ENCODE measurements at places on chromosomes 13 and 19. TPM values are rescaled to one million over a fixed set of nuclear protein-coding genes. Genes with fewer than 3 reads are reported as not detected.

LGALS14 gene
- not detected for total RNA-seq

PSG4 gene
- not detected for total RNA-seq

GAPDHS gene
- not detected for total RNA-seq

SUGT1 gene
- total RNA-seq, result 103 TPM

ZNF304 gene
- 13.5 TPM for total RNA-seq

OR2Z1 gene
- not detected for total RNA-seq

C13orf42 gene
- 18.1 TPM for total RNA-seq

GZMM gene
- 0.64 TPM for total RNA-seq

- no peak for DNase-seq
- H3K4me3 ChIP-seq, result no peak overlapping the region
- peaks cover 2% of the 10 kb centered on the region for H3K4me1 ChIP-seq
- H3K36me3 ChIP-seq, result no peaks in the 10 kb centered on the region
Measured at GRCh38 chr19:16446108-16446723, 25.6 kb downstream of the EPS15L1 start.

GRCh38 chr13:100983111-100983510, 308.5 kb upstream of the TMTC4 start:
- DNase-seq, result no peak
- H3K27ac ChIP-seq, result no peak overlapping the region
- peaks cover 2% of the 10 kb centered on the region for H3K4me1 ChIP-seq

DNA sequence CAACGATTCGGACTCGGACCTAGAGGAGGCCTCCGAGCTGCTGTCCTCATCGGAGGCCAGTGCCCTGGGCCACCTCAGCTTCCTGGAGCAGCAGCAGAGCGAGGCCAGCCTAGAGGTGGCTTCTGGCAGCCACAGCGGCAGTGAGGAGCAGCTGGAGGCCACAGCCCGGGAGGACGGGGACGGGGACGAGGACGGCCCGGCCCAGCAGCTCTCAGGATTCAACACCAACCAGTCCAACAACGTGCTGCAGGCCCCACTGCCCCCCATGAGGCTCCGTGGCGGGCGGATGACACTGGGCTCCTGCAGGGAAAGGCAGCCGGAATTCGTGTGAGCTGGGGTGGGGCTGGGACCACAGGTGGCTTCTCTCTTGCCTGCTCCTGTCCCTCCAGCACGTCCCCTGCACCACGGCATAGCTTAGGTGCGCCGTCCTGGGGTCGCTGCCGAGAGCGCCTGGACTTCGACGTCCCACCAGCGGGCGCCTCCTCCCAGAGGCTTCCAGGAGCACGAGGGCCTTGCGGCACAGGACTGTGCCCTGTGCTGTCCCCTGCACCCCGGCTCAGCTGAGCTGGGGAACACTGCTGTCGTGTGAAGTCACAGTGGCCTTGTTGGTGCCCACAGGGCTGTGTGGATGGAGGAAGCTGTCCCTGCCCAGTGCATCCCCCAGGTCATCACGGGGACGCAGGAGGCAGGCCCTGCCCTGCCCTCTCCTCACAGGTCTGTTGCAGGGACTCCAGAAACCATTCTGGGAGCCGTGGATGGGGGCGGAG, 9.3 kb downstream of the POLR2E start:
- no peak overlapping the region for H3K4me3 ChIP-seq
- H3K27ac ChIP-seq, result no peak overlapping the region
- H3K27me3 ChIP-seq, result no peaks in the 10 kb centered on the region
- no peaks in the 10 kb centered on the region for H3K4me1 ChIP-seq

DNA sequence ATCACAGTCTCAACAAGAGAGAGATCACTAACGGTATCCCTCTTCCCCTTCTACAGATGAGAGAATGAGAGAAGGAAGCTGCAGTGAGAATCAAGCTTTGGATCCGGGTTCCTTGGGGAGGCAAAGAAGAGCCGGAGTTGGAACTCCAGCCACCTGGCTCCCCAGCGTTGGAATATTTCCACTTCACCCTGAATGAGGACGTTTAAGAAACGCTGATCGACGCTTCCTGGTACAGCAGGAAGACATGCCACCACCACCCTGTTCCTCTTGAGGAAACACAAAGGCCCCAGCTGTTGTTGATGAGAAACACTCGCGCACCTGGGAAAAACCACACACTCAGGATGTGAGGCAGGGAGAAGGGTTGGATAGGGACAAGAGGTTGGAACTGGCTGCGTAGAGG, 11.3 kb upstream of the CACNG8 start:
- H3K36me3 ChIP-seq, result peaks cover 4% of the 10 kb centered on the region
- no peak overlapping the region for H3K27ac ChIP-seq
- H3K27me3 ChIP-seq, result no peaks in the 10 kb centered on the region

- no peak for DNase-seq
Measured at GRCh38 chr13:32443111-32443510, 15.2 kb upstream of the N4BP2L1 start.

DNA sequence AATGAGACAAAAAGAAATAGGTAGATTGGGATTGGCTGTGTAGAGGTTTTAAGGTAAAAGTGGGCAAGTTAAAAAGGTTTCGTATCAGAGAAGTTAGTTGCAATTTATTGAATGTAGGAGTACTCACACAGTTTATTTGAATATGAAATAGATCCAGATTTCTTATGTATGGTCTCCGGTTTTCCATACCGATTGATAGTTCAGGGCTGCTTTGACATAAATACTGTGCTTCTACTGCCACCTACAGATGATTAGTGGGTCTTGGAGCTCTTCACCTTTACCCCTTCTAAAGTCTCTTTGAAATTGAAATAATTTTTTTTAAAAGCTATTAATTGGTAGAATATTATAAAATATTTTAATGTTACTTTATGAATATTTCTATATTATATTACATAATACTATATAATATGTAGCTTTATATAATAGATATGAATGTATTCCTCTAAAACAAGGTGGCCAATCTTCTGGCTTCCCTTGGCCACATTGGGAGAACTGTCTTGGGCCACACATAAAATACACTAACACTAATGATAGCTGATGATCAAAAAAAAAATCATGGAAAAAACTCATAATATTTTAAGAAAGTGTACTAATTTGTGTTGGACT, 7.7 kb upstream of the GPR18 start:
- H3K27ac ChIP-seq, result no peak overlapping the region
- H3K36me3 ChIP-seq, result no peaks in the 10 kb centered on the region
- H3K4me3 ChIP-seq, result no peak overlapping the region

- no peak overlapping the region for H3K4me3 ChIP-seq
- peaks cover 8% of the 10 kb centered on the region for H3K36me3 ChIP-seq
- H3K27ac ChIP-seq, result no peak overlapping the region
- H3K27me3 ChIP-seq, result no peaks in the 10 kb centered on the region
- DNase-seq, result no peak
- no peaks in the 10 kb centered on the region for H3K4me1 ChIP-seq
Measured at GRCh38 chr19:37914908-37915307, 7.9 kb downstream of the SIPA1L3 start.

DNA sequence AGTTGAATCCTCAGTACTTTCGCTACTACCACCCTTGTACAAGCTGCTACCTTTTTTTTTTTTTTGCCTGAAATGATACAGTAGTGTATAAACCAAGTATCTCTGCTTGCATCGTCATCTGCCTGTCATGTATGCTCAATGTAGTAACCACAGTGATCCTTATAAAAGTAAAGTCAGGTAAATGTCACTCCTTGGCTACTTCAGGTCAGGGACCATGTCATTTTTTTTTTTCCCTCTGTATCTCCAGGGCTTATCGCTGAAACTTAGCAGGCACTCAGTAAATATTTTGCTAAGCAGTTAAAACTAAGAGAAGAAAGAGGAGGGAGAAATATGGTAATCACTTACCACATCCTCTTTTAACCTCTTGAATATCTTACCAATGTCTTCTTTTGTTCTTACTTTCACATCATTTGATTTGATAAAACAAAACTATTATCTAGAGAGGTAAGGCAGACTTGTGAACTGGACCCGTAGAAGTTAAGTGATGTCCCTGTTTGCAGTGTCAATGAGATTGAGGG, 96.8 kb upstream of the KLF12 start:
- H3K4me1 ChIP-seq, result no peaks in the 10 kb centered on the region
- H3K27me3 ChIP-seq, result no peaks in the 10 kb centered on the region
- DNase-seq, result no peak

GRCh38 chr13:23946067-23946466, 48.8 kb upstream of the C1QTNF9B start:
- H3K27ac ChIP-seq, result no peak overlapping the region
- DNase-seq, result no peak
- H3K4me1 ChIP-seq, result no peaks in the 10 kb centered on the region
- H3K27me3 ChIP-seq, result no peaks in the 10 kb centered on the region
- H3K4me3 ChIP-seq, result no peak overlapping the region

GRCh38 chr13:41145136-41145908, 12.7 kb upstream of the KBTBD6 start:
- H3K4me1 ChIP-seq, result no peaks in the 10 kb centered on the region
- no peak for DNase-seq
- H3K36me3 ChIP-seq, result peaks cover 44% of the 10 kb centered on the region
- H3K27me3 ChIP-seq, result no peaks in the 10 kb centered on the region
- no peak overlapping the region for H3K4me3 ChIP-seq

- H3K4me1 ChIP-seq, result no peaks in the 10 kb centered on the region
- H3K27ac ChIP-seq, result no peak overlapping the region
- no peak overlapping the region for H3K4me3 ChIP-seq
Measured at GRCh38 chr13:106183410-106184065, 351.9 kb downstream of the EFNB2 start.

DNA sequence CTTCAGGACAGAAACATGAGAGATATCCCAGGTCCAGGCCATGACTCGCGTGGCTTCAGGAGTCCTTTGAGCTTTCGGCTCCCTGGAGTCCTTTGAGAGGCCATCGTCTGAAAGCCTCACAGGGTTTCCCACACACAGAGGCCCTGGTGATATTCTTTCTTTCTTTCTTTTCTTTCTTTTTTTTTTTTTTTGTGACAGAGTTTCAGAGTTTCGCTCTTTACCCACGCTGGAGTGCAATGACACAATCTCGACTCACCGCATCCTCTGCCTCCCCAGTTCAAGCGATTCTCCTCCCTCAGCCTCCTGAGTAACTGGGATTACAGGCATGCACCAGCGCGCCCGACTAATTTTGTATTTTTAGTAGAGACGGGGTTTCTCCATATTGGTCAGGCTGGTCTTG, 5.5 kb downstream of the SIN3B start:
- DNase-seq, result no peak
- H3K27ac ChIP-seq, result no peak overlapping the region
- H3K4me3 ChIP-seq, result no peak overlapping the region
- H3K27me3 ChIP-seq, result no peaks in the 10 kb centered on the region

DNA sequence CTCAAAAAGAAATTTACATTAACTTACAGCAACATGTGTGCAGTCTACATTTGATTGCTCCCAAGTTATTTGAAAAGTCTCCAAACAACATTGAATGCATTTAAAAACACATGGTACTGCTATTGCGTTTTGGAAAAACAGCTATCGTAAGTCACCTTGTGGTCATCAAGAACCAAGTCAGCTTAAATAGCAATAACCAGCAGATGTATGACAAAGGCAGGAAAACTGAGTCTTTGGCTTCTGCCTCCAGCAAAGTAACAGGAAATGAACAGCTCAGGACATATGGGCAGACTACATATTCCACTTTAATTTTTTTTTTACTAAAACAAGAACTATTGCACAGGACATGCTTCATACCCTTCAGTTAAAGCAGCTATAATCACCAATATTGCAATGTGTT, 580.6 kb upstream of the SPRY2 start:
- no peak for DNase-seq
- H3K36me3 ChIP-seq, result no peaks in the 10 kb centered on the region
- no peak overlapping the region for H3K4me3 ChIP-seq
- no peaks in the 10 kb centered on the region for H3K27me3 ChIP-seq

DNA sequence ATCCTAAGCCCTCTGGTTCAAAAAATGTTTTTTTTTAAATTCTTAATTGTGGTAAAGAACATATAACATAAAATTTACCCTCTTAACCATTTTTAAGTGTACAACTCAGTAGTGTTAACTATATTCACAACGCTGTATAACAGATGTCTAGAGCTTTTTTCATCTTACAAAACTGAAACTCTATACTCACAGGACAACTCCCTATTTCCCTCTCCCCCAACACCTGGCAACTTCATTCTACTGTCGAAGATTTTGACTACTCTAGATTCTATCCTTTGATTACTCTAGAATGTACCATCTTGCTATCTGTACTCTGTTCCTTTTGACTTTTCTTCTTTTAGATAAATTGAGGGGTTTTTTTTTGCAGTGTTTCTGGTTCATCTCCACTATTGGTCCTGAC, 200.4 kb downstream of the KLF12 start:
- H3K27me3 ChIP-seq, result no peaks in the 10 kb centered on the region
- H3K36me3 ChIP-seq, result no peaks in the 10 kb centered on the region
- H3K4me1 ChIP-seq, result peaks cover 2% of the 10 kb centered on the region
- H3K4me3 ChIP-seq, result no peak overlapping the region
- no peak overlapping the region for H3K27ac ChIP-seq
- DNase-seq, result no peak

DNA sequence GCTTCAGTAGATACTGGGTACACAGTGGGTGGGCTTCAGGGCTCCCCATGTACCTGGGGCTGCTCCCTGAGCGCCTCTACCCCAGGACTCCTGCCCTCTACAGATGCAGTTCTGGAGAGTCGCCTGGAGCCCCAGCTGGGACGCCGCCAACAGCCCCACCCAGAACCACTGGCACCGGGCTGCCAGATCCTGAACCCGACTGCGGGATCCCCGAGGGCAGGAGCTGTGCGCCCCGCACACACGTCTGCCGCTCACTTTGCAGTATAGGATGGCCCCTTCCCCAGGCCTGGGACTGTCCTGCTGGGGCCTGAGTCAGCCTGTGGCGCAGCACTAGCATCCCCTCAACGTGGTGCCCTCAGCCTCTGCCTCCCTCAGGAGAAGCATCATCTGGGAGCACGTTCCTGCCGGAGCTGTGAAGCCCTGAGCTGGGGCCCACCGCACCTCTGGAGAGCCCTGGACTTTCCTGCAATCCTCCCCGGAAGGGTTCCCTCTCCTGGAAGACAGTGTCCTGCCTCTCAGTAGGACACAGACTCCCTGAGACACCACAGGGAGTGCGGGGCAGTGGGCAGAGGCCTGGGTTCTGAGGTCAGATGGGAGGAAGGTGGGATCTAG, 3.7 kb downstream of the REXO1 start:
- no peaks in the 10 kb centered on the region for H3K36me3 ChIP-seq
- no peaks in the 10 kb centered on the region for H3K4me1 ChIP-seq
- DNase-seq, result no peak
- H3K27ac ChIP-seq, result no peak overlapping the region
- no peak overlapping the region for H3K4me3 ChIP-seq

- H3K36me3 ChIP-seq, result peaks cover 1% of the 10 kb centered on the region
- H3K4me1 ChIP-seq, result no peaks in the 10 kb centered on the region
- peak; percentile 79 for DNase-seq
- no peaks in the 10 kb centered on the region for H3K27me3 ChIP-seq
Measured at GRCh38 chr19:56066152-56067023, 54.7 kb downstream of the ZNF787 start.

DNA sequence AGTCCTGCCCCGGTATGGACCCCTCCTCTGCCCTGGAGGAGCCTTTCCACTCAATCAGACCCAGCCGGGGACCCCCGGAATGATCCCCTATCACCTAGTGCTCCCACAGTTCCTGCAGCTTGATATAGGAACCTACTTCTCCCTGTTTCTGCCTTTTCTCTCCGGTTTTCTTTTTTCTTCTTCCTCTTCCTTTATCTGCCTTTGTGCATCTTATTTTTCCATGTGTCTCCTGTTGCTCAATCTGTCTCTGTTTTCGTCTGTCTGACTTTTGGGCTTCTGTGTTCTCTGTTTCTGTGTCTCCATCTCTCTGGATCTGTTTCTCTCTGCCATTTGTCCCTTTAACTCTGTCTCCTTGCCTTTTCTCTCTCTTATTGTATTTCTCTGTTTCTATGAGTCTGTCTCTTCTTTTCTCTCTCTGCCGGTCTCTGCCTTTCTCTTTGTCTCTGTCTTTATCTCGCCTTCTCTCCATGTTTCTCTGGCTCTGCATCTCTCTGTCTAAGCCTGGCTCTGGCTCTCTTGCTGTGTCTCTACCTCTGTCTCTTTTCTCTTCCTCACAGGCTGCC, 10.0 kb downstream of the MEGF8 start:
- H3K4me1 ChIP-seq, result no peaks in the 10 kb centered on the region
- DNase-seq, result no peak
- no peaks in the 10 kb centered on the region for H3K27me3 ChIP-seq
- no peak overlapping the region for H3K27ac ChIP-seq
- H3K4me3 ChIP-seq, result no peak overlapping the region
- H3K36me3 ChIP-seq, result peaks cover 1% of the 10 kb centered on the region
